Stimulated activated CD8-positive, alpha-beta memory T cell treated with anti-CD3 and anti-CD28 coated beads, Interleukin-15, amount 100 ng/mL, for 48 hours (primary cell): ENCODE measurements at places on chromosomes 12 and 14.

DNA sequence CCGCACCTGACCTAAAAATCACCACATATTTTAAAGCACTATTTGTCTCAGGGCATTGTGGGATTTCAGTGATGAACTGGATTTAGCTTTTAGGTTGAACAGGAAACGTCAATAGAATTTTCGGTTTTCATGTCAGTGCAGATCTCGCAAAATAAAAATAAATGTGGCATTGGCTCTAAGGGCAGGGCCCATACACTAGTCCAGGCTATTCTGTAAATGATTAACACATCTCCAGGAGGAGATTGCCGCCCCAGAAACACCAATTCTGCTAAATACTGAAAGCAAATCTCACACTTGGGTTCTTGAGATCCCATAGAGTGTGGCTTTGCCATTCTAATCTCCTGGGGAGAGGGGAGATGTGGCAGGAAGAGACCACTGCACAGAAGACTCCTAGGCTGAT lies 1494.0 kb upstream of the TMEM132C start:
- no peak for DNase-seq

GRCh38 chr12:57049890-57050289 lies at the start of gene MYO1A:
TSS of gene MYO1A (minus strand) at chr12:57050129. CDS start at chr12:57048323, 1,806 bp downstream.
- DNase-seq = no peak

- no peak for DNase-seq
Measured at GRCh38 chr12:127635838-127636237, 631.1 kb upstream of the TMEM132C start.

GRCh38 chr12:29343022-29343799 lies 37.8 kb downstream of the ERGIC2 start:
- no peak for DNase-seq

- DNase-seq = no peak
Measured at GRCh38 chr12:102570256-102570655, 89.9 kb upstream of the IGF1 start.

GRCh38 chr14:24368212-24368561 lies 203 bp downstream of the NFATC4 start:
- no peak for DNase-seq

GRCh38 chr12:7141351-7142005 lies 11.3 kb downstream of the CLSTN3 start:
- DNase-seq = no peak

DNA sequence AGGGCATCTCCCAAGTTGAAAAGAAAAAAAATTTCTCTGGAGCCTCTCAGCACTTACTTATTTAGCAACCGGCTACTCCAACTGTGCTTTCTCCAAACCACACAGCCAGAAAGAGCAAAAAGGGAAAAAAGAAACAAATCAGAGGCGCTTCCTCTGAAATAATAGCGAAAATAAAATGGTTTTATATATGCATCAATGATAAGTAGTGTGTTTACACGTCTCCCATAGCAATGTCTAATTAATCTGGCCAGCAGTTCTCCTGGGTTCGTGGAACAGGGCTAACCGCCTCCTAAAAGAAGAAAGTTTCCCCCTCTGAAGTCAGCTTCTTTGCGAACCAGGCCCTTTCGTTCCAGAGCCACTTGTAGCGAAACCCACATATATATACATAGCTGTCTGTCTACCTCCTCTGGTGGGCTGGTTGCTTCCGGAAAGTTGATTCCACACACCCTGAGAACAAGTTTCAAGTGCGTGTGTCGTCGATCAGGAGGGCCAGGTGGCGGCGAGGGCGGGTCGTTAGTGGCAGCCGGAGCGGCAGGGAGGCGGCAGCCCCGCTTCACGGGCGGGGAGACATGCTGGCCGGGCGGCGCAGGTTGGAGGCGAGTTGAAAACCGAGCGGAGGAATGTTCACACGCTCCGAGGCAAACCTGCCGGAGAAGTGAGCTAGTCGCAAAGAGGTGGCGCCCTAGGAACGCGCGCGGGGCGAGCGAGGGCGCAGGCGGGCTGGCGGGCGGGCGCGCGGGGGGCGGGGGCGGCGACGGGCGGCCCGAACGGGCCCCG lies 2.7 kb downstream of the PTHLH start:
- DNase-seq = peak; percentile 60

DNA sequence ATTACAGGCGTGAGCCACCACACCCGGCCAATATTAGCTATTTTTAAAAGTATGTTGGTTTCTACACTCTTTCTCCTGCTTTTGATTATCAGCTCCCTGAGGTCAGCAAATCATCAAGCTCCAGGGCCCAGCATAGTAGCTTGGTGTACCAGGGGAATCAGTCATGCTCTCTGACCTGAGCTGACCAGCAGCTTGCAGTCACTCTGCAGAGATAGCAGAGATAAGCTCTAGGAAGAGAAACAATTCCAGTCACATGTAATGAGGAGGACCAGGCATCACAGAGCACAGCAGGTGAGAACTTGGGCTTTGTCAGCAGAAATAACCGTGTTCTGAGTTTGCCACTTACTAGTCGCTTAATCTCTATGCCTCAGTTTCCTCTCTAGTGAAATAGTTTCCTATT lies 8.5 kb downstream of the PLEKHD1 start:
- no peak for DNase-seq

GRCh38 chr12:67085699-67086098 lies 183.5 kb upstream of the CAND1 start:
- DNase-seq = no peak

DNA sequence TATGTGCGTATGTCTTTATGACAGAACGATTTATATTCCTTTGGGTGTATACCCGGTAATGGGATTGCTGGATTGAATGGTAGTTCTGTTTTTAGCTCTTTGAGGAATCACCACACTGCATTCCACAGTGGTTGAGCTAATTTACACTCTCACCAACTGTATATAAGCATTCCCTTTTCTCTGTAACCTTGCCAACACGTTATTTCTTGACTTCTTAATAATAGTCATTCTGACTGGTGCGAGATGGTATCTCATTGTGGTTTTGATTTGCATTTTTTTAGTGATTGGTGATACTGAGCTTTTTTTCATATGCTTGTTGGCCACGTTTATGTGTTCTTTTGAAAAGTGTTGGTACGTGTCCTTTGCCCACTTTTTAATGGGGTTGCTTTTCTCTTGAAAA lies 49.7 kb downstream of the FRS2 start:
- DNase-seq = no peak

DNA sequence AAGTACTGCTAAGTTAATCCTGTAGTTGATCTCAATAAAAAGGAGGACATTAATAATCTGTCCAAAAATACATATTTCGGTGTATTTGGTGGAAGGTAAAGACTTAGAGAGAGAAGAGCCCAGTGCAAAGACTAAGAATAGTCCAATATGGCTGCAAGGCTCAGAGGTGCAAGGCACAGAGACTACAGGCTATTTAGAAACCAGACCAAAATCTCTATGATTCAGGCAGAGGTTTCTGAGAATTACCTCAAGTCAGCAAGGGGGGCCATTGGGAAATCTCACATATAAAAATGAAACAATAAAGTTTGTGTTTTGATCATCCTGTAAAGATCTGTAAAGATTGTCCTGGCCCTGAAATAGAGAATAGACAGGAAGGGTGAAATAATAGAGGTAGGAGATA lies 1173.0 kb downstream of the VRK1 start:
- no peak for DNase-seq

DNA sequence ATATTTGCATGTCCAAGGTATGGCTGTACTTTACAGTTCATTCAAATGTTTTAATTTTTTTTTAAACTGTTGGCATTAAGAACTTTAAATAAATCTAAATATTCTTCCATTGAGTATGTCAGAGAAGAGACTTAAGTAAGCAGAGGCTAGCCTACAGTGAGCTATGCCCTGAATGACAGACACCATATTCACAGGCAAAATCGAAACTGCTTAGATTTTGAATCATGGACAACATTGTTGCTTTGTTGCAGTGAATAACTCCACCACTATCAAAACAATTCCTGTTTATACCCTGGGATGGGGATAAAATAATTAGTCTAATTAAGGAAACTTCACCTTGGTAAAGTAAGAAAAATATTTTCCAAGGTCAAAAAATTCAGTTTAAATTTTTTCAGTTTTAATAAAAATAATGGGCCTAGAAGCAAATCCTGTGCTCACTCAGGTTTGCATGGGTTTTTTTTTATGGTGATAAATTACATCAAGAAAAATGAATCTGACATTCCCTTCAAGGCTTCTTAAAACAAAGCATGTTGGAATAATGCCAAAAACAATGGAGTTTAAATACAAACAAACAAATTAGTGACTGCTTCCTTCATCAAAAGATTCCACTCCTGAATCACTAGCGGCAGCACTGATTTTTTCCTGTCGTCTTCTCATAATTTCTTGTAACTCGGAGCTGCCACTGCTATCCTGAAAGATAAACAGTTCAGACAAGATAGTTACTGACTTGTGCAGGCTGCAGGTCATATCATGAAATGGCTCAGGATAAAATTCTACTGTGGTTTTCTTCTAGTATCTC lies 168.2 kb downstream of the EPS8 start:
- no peak for DNase-seq
